ENCODE measurements at places on chromosomes 1 and 21.

DNA sequence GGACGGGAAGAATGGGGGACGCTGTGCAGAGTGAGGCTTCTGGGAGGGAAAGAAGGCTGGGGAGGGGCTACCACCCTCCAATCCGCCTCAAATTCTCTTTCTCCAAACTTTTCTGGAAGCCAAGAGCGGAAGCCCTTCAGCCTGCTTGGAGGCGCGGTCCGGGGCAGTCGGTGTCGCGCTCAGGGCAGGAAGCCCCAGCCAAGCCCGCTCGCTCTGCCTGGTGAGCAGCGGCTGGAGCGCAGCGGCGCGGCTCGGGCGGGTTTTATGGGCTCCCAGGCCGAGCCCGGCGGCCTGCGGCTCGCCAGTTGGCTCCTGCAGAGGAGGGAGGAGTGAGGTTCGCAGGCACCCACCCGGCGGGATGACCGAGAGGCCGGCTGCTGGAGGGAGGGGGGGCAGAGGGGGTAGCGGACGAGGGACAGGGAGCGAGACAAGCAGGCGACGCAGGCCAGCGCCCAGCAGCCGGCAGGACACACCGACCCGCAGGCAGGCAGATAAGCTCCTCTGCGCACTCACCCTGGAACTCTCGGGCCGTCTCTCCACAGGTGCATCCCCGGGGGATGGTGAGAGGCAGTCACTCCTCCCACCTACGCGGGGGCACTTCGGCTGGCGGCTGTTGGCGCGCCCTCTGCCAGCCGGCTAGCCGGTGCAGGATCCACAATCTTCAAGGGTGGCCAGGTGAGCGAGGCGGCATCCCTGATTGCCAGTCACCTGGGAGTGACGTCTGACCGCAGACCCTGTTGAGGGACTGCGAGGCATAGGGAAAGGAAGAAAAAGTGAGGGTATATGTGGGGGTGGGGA, at the start of gene AVPR1B:
AVPR1B (minus strand) TSS at position 238 of the 798 bp plus-strand sequence. CDS start 498 bp downstream, outside the sequence.
- peak; percentile 18 for DNase-seq

GRCh38 chr1:58409890-58410289, 136.6 kb downstream of the OMA1 start:
- peak; percentile 81 for DNase-seq

DNA sequence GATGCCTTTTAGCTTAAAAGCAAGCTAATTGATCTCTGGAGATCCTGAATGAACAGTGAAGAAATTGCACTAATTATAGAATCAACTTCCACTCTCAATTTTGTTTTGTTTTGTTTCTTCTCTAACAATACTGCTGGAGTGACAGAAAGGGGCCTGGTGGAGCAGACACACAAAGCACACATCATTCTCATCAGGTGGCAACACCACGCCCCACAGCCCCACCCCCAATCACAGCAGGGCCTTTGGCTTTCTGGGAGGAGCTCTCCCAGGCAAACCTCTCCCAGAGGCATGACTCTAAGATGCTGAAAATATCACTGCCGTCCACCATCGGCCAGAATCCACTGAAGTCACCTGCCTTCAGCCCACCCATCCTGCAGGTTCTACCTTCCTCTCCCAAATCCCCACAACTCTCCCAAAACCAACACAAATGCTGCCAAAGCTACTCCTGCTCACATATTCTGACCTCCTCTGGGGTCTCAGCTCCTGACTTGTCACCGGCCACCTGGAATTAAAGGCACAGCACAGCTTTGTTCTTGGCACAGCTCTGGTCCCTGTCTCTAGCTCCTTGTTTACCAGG, 120.7 kb downstream of the GRIK3 start:
- no peak for DNase-seq

- DNase-seq, result no peak
Measured at GRCh38 chr1:13585612-13585991, 2.0 kb downstream of the PDPN start.

DNA sequence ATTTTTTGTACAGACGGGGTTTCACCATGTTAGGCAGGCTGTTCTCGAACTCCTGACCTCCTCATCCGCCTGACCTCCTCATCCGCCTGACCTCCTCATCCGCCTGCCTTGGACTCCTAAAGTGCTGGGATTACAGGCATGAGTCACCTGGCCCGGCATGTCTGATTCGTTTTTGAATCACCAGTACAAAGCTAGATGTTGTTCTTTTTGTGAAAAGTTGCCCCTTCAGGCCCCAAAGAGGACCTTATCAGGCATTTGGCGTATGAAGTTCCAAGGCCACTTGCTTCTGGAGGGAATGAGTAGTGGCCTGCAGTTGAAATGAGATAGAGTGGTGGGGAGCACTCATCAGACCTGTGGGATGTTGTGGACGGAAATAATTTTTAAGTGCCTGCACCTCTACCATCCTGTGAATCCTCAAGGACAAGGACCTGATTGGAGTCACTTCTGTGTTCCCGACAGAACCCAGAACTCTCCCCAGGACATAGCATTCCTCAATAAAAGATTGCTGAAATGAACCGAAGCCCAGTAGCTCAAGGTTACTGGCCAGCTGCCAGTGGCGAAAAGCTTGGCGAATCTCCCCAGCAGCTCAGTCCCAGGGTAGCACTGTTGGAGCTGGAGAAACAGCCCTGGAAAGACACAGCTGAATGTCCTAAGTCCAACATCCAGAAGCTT, 50.1 kb downstream of the NDUFS5 start:
- peak; percentile 58 for DNase-seq

GRCh38 chr1:231770506-231771175, 144.1 kb downstream of the DISC1 start:
- no peak for DNase-seq

GRCh38 chr21:25186273-25186672, 421.0 kb downstream of the MRPL39 start:
- no peak for DNase-seq

GRCh38 chr1:2373551-2374251, 17.7 kb downstream of the MORN1 start:
- DNase-seq, result no peak

DNA sequence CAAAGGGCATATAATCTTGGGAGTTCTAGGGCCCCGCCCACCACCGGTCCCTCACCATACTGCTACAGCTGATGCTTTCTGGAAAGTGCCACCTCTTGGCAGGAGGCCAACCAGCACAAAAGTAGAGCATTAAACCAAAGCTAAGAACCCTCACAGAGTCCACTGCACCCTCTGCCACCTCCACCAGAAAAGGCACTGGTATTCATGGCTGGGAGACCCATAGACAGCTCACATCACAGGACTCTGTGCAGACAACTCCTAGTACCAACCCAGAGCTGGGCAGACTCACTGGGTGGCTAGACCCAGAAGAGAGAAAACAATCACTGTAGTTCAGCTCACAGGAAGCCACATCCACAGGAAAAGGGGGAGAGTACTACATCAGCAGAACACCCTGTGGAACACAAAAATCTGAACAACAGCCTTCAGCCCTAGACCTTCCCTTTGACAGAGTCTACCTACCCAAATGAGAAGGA, 10.8 kb downstream of the THEM4 start:
- peak; percentile 4 for DNase-seq

- DNase-seq, result no peak
Measured at GRCh38 chr1:83098791-83099190, 900.1 kb downstream of the TTLL7 start.

DNA sequence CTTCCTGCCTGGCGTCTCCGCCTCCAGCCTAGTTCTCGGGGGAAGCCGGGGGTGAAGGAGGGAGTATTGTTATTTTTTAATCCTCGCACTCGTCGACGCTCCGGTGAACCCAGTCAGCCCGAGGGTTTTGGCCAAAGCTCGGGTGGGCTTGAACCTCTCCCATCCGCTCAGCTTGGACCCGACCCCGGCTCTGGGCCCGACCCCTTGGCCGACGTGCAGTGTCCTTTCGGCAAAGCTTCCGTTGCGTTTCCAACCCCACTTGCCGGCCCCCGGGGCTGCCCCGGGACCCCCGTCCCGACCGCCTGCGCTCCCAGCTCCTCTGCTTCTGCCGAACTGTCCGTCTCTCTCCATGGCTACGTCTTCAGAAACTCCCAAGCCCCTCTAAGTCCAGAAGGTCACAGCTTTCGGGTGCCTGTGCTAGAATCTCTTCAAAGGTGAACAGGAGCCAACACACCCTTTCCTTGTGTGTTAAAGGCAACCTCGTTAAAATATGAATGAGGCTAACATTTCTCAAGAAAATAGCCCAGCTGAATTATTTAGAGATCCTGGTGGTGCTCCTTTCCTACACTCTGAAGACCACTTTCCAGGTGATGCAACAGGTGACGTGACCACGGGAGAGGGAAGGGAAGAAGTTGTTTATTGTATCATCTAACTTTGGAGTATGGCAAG, 647 bp downstream of the DESI2 start:
- DNase-seq, result peak; percentile 37

- DNase-seq, result no peak
Measured at GRCh38 chr21:46483300-46484295, 24.9 kb downstream of the DIP2A start.

DNA sequence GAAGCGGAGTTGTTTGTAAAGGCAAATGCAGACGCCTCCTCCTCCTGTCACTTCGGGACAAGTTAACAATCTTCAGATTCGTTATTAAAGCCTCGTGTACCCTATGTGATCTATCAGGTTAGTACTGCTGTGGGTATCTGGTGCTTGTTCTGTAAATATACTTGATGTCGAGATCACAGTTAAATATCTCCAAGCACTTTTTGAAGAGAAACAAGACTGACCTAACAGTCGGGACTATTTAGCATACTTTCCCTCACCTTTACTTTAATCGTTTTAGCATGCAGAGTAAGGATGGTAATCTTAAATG, 710 bp downstream of the KLHL20 start:
- no peak for DNase-seq

- DNase-seq, result no peak
Measured at GRCh38 chr1:183891158-183891856, 86.4 kb downstream of the RGL1 start.

GRCh38 chr1:42735056-42735455, 5.0 kb downstream of the CLDN19 start:
- no peak for DNase-seq

DNA sequence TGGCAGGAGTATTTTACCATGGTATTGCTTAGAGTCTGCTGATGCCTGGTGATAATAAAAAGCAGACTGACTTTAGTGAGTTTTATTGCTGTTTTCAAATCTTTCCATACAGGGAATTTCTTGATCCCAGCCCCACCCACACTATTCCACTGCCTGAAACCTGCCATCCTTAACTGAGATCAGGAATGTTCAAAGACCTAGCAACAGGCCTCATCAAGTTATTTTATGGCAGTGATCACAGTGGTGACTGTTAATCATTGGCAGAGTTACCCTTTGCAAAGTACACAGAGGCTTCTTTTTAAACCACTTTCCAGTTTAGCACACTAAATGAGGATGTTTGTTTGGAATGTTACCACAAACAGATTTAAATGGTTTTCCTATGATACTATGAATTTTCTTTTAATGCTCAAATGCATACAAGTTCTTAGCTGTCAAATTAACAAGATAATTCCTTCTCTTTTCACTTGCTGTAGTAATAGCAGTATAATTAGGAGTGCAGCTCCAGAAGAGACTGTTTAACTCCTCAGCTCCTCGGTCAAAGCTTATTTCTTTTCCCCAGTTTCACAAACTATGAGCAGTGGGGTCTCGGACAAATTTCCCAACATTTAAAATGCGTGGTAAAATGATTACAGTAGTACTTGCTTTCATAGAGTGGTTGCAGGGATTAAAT, 69.9 kb upstream of the USP25 start:
- DNase-seq, result no peak

GRCh38 chr1:107590087-107590486, 374.9 kb downstream of the VAV3 start:
- no peak for DNase-seq

DNA sequence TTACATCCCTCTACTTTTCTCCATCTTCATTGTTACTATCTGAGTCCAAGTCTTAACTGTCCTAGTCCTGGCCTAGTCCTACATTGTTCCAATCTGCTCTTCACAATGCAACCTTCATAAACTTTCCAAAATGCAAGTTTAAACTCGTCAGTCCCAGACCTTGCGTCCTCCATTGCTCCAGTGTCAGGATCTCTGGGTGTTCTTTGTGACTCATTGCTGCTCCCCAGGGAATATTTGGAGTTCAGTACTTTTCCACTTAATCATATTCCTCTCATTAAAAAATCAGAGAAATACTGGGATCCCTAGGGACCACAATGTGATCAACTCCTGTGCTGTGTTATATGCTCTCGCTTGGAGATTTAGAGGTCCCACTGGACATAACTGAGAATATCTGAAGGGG, 18.0 kb upstream of the KPRP start:
- DNase-seq, result no peak

DNA sequence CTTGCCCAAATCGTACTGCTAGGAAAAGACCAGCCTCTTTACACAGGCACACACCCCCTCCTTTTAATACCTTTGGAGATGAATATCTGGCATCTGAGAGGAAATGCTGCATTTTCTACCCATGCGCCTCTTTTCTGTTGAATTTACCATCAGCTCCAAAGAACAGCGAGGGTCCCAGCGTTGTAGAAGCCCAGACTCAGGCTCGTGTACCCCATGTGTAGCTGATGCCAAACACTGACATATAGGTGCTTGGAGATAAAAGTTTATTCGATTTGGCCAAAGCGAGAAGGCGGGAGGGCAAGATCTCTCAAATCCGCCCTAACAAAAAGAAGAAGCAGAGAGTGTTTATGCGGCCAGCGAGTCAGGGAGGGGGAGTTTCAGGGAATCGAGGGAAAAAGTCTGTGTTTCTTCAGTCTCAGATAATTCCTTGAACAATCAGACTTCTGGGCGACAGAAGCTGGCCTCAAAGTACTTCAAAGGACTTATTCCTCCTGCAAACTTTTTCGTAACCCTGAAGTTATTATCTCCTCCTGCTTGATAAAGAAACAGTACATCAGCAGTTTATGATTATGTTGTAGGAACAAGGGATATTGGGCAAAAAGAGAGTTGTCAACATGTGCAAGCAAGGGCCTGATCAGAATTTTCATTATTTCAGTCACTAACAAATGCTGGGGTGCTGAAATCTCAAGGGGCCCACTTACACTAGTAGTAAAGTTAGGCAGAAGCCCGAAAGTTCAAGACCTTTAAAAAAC, 642 bp upstream of the CREG1 start:
- DNase-seq, result no peak

DNA sequence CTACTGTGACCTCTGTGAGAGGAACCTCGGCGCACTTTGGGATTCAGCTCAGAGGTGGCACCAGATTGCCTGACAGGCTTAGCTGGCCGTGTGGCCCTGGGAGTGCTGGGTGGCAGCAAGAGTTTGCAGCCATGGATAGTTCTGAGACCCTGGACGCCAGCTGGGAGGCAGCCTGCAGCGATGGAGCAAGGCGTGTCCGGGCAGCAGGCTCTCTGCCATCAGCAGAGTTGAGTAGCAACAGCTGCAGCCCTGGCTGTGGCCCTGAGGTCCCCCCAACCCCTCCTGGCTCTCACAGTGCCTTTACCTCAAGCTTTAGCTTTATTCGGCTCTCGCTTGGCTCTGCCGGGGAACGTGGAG, 67.5 kb downstream of the DISC1 start:
- DNase-seq, result no peak

- DNase-seq, result peak; percentile 21
Measured at GRCh38 chr1:10549904-10550664, 75.3 kb downstream of the PEX14 start.

Data from fibroblast of villous mesenchyme (primary cell).